ENCODE measurements at places on chromosomes 11 and 22.

DNA sequence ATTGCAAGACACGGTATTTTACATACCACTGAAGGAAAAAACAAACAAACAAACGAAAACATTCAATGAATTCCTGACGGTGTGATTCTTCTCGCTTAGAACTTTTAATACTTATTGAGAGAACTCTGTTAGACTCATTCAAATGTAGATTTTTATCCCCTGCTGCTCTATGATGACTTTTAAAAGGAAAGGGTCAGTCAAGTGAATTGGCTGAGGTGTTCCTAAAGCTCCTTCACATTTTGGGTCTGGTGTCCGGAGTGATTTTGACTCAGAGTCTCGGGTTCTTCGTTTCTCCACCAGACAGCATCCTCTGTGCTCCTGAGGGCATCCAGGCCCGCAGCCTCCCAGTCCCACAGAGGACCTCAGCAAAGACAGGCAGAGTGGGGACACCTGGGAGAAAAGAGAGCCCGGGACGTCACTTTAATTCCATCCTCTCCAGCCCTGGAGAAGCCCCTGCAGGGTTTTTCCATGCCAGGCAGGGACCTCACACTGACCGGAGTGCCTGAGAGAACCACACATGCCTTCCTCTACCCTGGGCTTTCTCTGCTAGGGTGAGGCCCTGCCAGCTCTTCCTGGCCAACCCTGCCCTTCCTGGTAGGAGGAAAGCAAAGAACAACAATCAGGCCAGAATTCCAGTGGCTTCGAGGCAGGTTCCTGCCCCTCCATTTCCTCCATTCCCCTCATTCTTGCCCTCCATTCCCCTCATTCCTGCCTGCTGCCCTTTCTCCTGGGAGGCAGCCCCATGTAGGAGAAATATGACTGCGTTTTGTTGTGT, 1.4 kb upstream of the CSF2RB start:
- DNase-seq = no peak

- DNase-seq = no peak
Observed at GRCh38 chr22:16828876-16829275, 3.7 kb upstream of the XKR3 start.

DNA sequence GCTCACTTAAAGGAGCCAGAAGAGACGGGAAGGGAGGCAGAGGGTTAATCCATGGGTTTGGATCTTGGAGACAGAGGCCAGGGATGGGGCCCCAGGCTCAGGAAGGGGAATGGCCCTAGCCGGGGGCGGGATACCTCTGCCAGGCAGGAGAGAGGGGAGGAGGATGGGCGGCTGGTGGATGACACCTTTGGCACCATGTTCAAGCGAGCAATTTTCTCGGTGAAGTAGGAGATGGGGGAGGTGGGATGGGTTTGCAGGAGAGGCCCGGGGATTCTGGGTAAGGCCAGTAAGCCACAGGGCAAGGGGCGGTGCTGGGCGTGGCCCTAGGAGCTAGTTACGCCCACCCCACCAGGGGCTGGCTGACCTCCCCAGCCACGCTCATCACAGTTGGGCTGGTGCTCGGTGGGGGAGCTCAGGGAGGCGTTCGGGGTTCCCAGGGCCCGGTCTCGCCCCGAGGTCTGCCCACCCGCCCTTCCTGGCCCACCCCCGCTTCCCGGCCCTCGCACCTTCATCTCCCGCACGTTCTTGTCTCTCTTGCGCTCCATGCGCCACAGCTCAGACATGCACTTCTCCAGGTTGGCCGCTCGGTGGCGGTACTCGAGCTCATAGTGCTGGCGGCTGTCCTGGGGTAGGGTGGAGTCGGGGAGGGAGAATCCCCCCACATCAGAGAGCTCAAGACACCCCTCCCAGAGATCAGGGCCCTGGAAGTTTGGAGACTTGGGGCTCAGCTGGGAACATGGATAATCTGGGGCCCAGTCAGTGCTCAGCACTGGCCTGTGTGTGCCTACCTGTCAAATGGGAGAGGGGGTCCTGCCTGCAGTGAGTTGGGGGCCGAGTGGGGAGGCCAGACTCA, 12.7 kb downstream of the BAIAP2L2 start:
- no peak for DNase-seq

DNA sequence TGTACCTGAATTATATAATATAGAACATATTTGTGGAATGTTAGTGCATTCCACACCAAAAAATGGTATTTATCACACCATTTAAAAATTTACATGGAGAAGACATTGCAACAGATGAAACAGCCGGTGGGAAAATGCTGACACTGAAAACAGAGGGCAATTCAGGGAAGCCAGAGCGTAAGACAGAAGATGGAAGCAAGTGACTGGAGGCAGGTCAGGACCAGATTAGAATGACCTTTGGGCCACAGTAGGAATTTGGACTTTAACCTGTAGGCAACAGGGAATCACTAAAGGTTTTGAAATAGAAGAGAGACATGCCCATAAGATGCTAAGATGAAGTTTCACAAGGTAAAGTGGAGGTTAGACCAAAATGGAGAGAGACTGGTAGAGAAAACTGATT, 60.5 kb downstream of the METTL15 start:
- no peak for DNase-seq

GRCh38 chr22:49324527-49325491, 502.9 kb downstream of the BRD1 start:
- no peak for DNase-seq

DNA sequence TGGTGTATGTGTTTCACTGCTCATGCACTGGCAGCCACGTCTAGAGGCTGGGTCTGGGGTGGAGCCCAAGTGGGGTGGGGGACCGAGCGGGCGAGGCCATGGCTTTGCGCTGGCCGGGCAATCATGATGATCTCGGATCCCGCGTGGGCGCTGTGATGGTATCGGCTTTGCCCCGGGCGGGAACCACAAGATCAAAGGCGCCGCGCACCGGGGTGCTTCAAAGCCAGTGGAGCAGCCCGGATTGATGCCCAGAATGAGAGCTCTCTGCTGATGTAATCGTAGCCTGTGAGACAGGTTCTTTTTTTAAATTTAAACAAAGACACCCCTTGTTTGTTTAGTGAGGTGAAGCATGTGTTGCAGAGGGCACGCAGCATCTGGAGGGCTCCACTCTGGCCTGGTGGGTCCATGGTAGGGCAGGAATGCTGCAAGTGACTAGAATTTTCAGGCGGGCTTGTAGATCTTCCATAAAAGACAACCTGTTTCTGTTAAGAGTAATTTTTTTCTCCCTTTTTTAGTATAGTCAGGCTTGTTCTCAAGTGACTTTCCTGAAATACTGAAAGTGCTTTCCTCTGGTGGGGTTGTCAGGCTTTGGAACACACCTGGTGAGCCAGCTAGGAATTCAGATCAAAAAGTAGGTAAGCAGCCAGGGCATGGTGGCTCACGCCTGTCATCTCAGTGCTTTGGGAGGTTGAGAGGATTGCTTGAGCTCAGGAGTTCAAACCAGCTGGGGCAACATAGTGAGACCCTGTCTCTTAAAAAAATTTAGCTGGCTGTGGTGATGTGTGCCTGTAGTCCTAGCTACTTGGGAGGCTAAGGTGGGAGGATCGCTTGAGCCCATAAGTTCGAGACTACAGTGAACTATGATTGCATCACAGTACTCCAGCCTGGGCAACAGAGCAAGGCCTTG, 40.7 kb downstream of the ZNRF3 start:
- DNase-seq = no peak

GRCh38 chr11:134893810-134894685, 482.0 kb upstream of the B3GAT1 start:
- DNase-seq = no peak

DNA sequence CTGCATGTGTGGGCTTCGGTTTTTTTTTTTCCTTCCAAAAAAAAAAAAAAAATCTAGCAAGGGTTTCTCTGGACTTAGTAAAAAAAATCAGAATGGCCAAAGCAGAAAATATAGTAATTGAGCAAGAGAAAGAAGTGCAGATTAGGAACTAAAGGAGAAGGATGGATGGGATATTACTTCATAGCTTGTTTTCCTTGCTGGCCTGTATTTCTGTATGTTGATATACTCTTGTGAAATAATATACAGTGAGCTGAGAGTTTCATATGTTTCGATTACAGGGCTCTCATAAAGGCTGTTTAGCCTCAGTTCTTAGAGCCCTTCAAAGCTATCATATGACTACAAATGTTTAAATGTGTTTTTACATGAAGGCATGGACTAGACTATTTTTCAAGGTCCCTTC, 34.3 kb upstream of the NFRKB start:
- DNase-seq = no peak

DNA sequence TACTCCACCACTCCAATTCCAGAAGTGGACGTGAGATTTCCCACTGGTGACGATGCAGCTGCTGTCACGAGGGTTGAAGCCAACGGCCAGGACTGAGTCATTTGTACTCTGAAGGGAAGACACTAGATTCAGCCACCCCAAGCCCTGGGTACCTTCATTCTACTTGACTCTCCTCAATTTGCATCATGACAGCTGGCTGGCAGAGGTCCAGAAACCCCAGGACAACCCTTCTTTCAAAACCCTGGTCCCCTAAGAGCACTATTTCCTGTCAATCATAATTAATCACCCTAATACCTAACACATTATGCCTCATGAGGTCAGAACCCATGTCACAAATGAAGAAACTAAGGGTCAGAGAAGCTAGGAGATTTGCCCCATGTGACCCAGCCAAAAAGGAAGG, 4.9 kb downstream of the EML3 start:
- no peak for DNase-seq

GRCh38 chr22:17343766-17344165, 25.5 kb upstream of the CECR2 start:
- no peak for DNase-seq

- DNase-seq = peak; percentile 42
Observed at GRCh38 chr11:16607675-16608644, 130.5 kb upstream of the C11orf58 start.

DNA sequence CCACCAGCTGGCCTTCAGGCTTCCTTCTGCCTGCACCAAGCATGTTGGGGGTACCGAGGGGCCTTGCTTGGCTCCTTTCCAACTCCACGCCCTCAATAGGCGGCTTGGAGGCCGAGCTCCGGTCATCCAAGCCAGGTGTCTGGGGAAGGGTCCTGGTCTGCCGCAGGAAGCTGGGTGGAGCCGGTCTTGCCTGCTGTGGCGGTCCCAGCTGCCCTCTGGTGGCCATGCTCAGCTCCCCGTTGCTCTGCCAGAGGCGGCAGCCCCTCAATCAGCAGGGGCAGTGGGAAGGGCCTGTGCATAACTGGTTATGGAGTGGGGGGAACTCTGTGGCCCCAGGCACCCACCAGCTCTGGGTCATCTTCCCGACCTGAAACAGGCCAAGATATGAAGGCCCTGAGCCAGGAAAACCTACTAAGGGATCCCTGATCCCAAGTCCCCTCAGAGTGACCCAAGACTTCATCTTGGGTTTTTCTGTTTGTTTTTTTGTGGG, 3.2 kb downstream of the ARVCF start:
- peak; percentile 36 for DNase-seq

GRCh38 chr11:44311339-44312261, 1.7 kb upstream of the ALX4 start:
- no peak for DNase-seq

- DNase-seq = no peak
Observed at GRCh38 chr11:122874991-122875390, 7.6 kb upstream of the JHY start.

GRCh38 chr11:94151903-94152677, 23.4 kb downstream of the PANX1 start:
- peak; percentile 18 for DNase-seq

GRCh38 chr11:116193321-116194131, 579.3 kb downstream of the BUD13 start:
- no peak for DNase-seq

GRCh38 chr11:65433657-65434056, 11.1 kb downstream of the NEAT1 start:
- no peak for DNase-seq

DNA sequence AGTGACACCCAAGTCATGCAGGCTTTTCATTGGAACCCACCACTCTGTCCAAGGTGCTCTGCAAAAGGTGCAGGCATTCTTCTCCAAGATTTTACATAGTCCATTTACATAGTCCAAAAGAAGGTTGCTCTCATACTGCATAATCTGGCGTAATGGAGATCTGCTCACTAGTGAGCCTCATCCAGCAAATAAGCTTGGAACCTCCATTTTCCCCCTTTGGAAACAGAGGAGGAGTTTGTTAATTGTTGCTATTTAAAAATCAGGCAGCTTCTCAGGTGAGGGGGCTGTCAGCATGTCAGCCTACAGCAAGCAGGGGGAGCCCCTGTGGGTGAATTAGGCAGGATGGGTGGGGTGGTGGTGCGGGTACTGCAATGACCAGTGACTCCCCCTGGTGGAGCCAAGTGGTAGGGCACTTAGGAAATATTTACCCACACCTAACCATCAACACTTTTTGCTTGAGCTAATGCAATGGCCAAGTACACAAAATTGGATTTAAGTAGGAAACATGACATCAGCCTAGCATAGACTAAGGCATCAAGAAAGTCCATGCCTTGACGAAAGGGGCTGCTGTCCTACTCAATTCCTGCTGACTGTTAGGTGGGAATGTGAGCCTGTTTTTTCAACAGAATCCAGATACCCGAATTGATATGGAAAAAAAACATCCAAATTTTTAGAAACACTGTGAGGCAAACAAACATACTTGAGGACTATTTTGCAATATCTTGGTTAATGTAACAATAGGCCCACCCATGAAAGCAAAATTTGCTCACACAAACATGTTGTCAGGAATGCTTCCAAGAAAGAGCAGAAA, 64.5 kb downstream of the AMBRA1 start:
- peak; percentile 16 for DNase-seq

DNA sequence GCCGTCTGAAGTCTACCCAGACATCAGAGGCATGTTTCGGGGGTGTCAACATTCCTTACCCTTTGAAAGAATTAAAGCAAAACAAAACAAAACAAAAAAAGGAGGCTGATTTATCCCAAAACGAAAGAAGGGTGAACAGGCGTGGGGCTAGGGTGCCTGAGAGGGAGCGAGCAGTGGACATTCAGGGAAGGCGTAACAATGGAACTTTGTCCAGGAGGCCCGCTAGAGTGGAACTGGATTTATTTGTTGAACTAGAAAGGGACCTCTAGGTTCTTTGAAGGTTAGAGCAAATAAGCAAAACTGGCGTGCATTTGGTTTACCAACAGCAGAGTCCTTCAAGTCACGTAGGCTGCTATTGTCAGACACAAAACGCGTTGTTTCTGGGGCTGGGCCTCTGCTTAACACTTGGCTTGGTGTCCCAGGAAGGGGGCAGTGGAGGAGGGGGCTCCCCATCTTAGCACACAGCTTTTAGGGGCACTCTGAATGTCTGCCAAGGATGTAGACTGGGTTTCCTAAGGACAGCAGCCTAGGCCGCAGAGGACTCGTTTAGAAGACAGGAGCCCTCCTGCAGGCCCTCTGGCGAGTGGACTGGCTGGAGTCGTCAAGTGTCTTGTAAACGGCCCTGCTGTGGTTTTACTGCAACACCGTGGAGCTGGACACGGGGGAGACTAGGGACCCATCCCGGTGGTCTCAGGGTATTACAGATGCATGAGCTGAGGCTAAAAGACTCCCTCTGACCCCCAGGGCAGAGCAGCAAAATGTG, 203.7 kb upstream of the SORL1-AS1 start:
- DNase-seq = no peak

All from amygdala (tissue), 56 donors.